Muscle of back (tissue), 13 donors: ENCODE measurements at places on chromosomes 3 and 15. TPM values are rescaled to one million over a fixed set of nuclear protein-coding genes. Genes with fewer than 3 reads are reported as not detected.

C3orf49 gene
- polyA plus RNA-seq = 0.24 TPM

MBNL1 gene
- 61.5 TPM for polyA plus RNA-seq

C3orf22 gene
- not detected for polyA plus RNA-seq

UROC1 gene
- polyA plus RNA-seq = not detected

CYP1A1 gene
- polyA plus RNA-seq = not detected

CMTM8 gene
- 1.3 TPM for polyA plus RNA-seq

GOLGA6A gene
- 0.35 TPM for polyA plus RNA-seq

ZNF639 gene
- 38.7 TPM for polyA plus RNA-seq

SHC4 gene
- 1.5 TPM for polyA plus RNA-seq

DNA sequence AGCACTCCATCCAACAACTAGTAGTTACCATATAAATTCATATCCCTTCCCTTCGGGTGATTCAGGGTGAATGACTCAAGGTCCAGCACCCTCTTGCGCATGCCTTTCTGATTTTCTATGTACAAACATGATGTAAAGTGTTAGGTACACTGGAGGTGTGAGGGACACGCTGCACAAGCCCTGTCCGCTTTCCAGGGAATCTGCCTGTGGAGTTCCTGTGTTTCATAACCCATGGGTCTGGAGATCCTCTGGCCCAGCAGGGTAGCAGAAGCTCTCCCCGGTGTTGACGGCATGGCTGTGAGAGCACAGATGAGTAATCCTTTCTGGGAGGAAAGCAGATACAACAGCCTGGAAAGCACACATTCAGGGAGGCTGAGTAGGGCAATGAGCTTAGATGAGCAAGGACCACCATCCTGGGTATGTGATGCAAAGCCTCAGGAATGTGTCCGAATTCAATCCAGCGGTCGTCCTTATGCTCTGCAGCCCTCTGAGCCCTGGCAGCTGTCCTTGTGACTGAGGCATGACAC lies 142.9 kb upstream of the TP63 start:
- peak; percentile 68 for DNase-seq

DNA sequence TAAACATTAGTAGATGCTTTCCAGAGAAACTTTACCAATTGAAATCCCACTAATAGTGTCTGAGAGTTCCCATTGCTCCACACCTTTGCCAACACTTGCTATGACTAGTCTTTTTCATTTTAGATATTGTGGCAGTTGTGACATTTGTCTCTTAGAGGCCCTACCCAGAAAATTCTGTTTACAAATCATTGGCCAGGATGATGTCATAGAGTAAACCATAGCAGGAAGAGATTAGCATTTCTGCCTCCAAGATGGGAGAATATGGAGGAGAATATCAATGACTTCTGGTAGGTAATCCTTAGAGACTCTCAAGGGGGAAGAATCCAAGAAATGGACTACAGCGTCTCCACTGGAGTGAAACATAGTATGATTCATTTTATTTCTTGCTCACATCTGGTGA lies 291.0 kb upstream of the CNTN3 start:
- DNase-seq = no peak

- DNase-seq = no peak
Observed at GRCh38 chr15:99604865-99605264, 39.1 kb downstream of the MEF2A start.

GRCh38 chr3:55655544-55655943 lies 168.4 kb upstream of the WNT5A start:
- no peak for DNase-seq

GRCh38 chr3:111610612-111611054 lies 15.5 kb upstream of the ZBED2 start:
- DNase-seq = no peak

- DNase-seq = peak; percentile 85
Observed at GRCh38 chr3:63863150-63864007, at the start of the genes ATXN7 and THOC7. TSS of gene ATXN7 (plus strand) at chr3:63863867. CDS start at chr3:63912599, 48,732 bp downstream. TSS of gene THOC7 (minus strand) at chr3:63863805. CDS start at chr3:63863790, 15 bp downstream.

DNA sequence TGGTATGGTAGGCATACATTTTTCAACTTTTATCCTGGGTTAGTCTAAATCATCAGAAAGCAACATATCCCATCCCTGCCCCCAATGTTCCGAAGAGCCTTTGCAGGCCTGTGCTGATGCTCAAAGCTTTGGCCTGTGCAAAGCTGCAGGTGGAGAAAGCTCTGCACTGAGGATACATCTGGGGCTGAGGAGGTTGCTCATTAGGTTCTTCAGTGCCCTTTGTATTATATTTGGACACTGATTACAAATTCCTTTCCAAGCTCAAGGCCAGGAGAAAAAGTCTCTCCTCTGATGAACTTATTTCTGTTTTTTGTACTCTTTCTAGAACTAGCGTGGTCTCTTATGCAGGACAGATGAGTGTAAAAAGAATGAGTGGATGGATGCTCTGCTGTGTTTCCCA lies 325.5 kb upstream of the LRRFIP2 start:
- no peak for DNase-seq

GRCh38 chr15:36831904-36832287 lies 252.5 kb downstream of the CDIN1 start:
- DNase-seq = no peak

GRCh38 chr15:31957581-31957980 lies 72.7 kb upstream of the CHRNA7 start:
- no peak for DNase-seq

DNA sequence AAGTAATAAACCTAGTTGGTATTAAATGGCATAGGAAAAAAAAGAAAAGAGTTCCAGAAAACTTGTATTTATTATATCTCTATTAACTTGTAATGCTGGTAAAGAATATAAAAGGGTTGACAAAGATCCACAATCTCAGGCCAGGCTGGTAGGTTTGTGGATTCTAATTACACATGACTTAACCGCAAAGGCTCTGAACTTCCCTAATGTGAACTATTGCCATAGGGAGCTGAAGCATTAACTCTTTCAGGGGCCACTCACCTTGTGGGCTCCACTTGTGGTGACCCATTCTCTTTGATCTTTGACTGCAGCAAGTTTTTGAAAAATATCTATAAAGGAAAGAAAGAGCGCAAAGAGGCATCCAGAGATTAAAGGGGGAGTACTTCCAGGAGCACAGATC lies 58.5 kb downstream of the NEK10 start:
- no peak for DNase-seq

DNA sequence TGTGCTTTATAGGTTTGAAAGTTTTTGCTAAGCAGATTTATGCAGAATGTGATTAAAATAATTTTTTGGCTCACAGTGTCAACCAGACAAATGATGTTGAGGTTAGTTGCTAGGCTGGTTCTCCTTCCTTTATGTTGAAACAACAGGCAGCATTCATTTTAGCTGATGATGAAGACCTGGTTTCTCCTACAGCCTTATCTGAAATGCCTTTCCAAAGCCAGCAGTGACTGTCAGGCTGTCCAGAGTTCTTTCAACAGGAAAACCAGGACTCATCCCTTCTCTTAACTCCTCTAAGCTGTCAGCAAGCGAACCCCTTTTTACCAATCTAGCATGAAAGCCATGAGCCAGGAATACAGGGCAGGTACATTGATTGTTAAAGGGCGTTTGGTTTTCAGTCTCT lies 84.1 kb downstream of the ZNF609 start:
- no peak for DNase-seq

DNA sequence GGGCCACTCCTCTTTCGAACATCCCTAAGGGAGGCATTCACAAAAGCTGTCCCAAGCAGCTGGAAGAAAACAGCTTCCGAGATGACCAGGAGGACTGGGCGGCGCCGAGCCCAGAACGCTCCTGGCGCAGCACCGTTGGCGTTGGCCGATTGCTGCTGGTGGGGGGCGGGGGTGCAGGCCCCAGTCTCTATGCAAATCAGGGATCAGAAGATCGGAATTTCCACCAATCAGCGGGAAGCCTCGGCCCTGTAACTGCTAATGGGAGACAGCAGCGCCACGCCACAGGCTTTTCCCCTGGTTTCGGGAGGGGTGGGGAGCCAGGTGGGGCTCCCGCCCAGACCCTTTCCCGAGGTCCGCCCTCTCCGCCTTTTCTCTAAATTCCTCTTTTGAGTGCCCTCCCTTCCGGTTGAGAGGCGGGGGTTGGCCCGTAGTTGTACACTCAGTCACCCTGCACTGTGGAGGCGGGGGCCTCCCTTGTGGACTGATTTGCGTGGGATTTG lies 27.0 kb downstream of the HMCES start:
- DNase-seq = peak; percentile 94

- no peak for DNase-seq
Observed at GRCh38 chr3:112143251-112143650, 10.2 kb upstream of the GCSAM start.

- no peak for DNase-seq
Observed at GRCh38 chr3:27357665-27358258, 11.4 kb downstream of the NEK10 start.

DNA sequence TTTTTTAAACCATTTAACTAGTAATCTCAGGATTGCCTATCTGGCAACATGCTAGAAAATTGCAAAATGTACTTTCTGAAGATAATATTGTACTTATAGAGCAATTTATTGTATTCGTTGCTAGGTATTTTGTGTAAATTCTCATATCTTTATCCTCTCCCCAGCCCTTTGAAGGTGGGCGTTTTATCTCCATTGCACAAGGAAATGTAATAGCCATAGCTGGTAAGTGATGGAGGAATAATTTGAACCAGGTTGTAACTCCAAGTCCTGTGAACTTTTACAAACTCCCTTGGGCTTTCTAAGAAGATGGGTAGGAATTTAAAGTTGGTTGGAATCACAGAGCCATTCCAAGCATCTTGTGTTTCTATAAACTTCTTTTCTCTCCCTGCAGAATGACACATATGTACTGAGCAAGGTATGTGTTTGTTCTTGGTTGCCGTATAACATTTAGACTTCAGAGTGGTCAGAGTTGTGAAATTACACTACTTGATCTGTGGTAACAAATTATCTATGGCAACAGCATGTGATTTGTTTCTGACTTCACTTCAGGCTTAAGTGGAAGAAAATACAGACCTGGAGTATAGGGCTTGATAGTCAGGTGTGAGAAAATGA lies 170.9 kb downstream of the AKAP13 start:
- DNase-seq = no peak

- DNase-seq = no peak
Observed at GRCh38 chr15:99411234-99411633, 154.6 kb upstream of the MEF2A start.

GRCh38 chr3:39378088-39378487 lies 5.1 kb upstream of the SLC25A38 start:
- no peak for DNase-seq

GRCh38 chr3:123448536-123449101 lies at the start of gene ADCY5:
TSS of gene ADCY5 (minus strand) at chr3:123449090. CDS start at chr3:123448545, 545 bp downstream.
- no peak for DNase-seq

GRCh38 chr15:74723754-74724334 lies 1.5 kb downstream of the CYP1A1 start:
- peak; percentile 38 for DNase-seq

- DNase-seq = no peak
Observed at GRCh38 chr3:23324745-23325144, 121.6 kb downstream of the UBE2E2 start.

- DNase-seq = peak; percentile 78
Observed at GRCh38 chr3:54712539-54712938, 215.3 kb downstream of the LRTM1 start.

GRCh38 chr15:91516866-91517265 lies 336.6 kb upstream of the SLCO3A1 start:
- no peak for DNase-seq

DNA sequence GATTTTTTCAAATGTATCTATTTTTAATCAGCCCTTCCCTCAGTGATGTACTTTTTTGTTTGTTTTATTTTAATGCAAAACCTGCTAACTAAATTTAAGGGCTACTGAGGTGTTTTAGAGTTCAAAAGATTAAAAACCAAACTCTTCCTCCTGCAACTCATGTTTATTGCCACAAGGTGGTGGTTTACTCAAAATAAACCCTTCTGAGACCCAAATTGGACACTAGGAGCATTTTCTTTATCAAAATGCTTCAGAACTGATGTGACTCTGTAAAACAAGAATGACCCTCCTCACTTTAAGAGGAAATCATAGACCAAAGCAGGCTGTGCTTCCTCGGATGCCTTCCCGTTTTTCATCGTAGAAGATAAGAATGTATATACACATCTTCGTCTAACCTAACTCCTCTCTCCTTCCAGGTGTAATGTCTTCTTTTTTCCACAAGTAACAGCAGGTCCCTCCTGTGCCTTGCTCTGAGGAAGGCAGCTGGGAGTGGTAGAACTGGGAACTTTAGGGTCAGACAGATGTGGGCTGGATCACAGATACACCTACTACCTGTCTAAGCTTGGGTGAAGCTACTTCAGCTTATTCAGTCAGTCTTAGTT lies 2.9 kb upstream of the NME9 start:
- no peak for DNase-seq

DNA sequence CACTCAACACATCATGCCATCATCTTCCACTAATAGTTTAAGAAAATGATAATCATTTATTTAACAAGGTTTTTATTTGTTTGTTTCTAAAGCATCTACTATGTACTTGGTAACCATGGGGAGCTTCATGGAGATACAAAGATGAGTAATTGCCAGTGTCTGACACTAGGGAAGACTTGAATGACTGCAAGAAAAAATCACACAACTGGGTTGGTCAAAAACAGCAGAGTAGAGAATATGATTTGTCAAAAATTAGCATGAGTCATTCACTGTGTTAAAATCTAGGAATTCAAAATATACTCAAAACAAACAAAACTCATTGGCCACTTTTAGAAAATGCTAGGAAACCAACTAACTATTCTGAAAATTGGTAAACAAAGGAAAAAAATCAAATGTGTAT lies 6.3 kb downstream of the BNC1 start:
- no peak for DNase-seq

DNA sequence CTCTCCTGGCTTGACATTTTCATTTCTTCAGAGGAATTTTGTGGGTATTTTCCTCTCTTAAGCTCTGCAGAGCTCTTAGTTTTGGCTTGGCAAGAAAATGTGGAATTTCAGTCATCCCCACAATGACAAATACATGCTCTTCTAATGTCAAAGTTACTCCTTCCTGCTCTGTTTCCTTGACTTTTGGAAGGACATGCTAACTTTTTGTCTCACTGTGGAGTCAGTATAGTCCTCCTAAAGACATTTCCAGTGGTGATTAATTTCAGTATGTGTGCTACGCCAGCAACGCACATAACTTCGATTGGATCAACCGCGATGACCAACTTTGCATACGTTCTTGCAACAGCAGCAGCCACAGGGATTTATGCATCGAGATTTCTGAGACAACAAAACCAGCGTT lies 13.3 kb downstream of the EBLN2 start:
- no peak for DNase-seq
